Choroid plexus epithelial cell (primary cell): ENCODE measurements at places on chromosomes 4 and X.

DNA sequence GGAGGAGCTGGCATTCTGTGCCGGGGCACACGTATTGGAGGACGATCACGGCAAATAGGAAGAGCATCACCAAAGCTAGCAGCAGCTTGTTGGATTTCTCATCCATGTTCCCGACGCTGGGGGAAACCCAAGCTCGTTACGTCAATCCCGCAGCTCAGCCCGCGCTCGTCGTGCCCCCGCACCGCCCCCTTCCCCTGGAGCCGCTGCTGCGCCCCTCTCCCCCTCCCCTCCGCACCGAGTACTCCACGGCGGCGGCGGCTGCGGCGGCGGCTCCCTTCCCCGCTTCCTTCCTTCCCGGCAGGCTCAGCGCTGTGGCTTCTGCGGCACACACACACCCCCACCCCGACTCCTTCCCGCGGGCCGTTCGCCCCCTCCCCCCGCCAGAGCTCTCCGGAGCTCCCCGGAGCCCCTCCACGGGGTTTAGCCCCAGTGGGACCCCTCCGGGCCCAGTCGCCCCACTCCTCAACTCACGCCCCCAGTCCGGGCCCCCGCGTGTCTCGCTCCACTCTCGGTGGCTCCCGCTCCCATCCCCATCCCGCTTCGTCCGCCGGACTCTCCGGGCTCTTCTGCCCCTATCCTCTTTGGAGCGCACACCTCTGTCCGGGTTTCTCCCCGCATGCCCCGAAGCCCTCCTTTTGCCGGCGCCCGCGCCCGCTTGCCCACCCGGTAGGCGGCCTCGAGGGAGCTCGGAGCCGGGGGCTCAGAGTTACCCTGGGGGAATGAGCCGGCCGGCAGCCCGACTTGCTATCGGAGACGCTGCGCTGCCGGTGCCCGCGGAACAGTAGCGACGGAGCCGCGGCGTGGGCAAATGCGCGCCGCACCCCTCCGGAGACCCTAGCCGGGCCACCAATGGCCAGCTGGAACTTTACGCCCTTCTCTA is 978 bp downstream of the HS6ST2 start:
- DNase-seq, result no peak

DNA sequence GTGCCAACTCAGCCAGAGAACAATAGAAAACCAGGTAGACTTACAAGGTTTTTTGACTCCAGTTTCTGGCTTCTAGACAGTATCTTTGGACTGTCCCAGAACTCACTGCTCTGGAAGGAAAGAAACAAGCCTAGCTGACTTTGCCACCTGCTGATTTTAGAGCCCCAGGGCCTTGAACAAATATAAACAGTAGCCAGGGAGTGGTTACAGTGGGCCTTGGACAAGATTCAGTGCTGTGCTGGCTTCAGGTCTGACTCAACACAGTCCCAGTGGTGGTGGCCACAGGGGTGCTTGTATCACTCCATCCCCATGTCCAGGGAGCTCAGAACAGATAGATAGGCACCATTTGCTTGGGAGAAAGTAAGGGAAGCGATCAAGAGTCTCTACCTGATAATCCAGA is 694.1 kb upstream of the ADGRL3 start:
- no peak for DNase-seq

- peak; percentile 27 for DNase-seq
Measured at GRCh38 chrX:132071254-132071653, 48.2 kb downstream of the STK26 start.

GRCh38 chr4:1318488-1319213 is 28.4 kb upstream of the UVSSA start:
- DNase-seq, result no peak

GRCh38 chr4:158995965-158996364 is 106.9 kb upstream of the RAPGEF2 start:
- no peak for DNase-seq

DNA sequence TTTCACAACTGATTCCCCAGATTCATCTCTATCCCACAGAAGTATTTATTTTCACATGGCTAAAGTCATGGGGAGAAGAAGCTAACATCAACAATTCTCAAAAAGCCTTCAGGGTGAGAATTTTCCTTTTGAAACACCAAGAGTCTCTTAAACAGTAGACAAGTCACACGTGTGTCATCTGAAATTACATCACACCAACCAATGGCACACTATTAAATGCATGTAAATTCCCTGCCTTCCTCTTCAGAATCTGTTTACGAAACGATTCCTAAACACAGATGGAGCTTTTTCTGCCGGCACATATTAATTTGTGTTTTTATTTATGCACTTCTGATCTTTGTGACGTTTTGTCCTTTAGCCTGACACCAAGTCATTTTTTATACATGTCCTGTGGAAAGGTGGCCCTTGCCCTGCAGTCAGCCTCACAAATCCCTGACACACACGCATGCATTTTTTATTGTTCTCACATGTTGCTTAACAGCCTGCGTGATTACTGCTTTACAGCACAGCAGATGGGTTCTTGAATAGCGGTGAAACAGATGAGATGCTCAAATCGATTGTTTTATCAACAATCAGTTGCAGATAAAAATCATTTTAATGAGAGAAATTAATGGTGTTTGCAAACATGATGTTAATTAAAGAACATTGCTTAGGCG is 735.9 kb upstream of the TENM3 start:
- DNase-seq, result no peak

GRCh38 chr4:16136311-16136710 is 52.5 kb upstream of the PROM1 start:
- DNase-seq, result peak; percentile 19

DNA sequence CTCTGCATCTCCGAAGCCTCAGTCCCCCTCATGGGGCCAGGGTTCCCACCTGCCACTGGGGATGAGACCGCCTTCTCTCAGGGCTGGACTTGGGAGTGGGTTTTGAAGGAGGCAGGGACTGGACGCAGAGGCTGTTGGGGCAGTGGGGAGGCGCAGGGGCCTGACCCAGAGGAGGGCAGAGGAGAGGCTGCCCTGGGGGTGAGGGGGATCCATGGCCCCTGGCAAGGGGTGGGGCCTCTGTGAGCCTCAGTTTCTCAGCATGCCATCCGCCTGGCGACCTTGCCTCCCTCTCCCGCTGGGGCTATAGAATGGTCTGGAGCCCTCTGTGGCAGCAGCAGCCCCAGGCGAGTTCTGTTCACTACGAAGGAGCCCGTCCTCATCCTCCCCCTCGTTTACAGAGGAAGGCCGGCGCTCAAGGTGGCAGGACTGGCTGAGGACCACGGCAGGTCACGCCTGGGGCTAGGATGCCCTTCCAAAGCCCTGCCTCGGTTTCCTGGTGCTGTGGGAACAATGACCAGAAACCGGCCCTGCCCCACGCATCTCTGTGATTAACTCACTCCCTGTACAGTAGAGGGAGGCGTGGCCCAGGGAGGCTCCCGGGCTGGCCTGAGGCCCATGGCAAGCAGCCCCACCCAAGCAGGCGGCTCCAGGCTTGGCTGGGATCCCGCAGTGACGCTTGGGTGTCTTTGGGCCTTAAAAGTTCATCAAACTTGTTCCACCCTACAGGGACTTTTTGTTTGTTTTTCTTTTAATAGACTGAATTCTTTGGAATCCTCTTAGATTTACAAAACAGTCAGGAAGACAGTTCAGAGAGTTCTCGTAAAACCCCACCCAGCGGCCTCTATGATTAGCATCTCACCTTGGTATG is 16.0 kb upstream of the SH3TC1 start:
- peak; percentile 94 for DNase-seq

DNA sequence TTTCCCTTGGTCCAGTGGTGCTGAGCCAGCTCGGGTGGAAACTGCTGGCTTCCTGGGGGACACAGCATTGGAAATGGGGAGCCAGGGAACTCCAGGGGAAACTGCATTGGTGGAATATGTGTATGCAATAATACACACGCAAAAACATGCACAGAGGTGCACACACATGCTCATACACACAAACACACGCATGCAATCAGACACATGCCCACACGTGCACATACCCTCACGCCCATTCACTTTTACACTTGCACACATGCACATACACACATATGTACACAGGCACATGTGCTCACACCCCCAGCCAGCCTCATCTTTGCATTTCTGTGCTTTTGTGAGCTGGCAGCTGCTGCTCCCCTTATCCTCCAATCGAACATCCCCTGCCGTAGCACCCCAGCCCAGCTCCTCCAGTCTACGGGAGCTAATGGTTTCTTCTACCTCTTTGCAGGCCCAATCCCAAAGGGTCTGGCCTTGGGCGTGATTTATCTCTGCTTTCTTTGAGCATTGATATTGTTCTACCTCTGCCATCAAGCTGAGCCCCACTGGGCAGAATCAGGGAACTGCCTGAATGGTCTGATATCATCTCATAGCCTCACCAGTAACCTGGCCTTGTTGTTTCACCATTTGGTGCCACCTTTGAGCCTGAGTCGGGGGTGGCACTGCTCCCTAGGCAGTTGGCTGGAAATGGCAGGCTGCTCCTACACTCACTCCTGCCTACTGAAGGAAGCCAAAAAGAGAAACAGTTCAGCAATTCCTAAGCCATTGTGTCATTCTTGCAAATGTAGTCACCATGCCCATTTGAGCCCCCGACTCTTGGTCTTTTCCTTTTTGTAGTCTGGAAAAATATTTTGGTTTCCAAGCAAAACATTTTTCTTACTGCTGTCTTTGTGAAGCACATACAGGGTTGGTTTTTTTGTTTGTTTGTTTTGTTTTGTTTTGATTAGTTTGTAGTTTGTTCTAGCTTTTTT is 104.4 kb upstream of the MAMLD1 start:
- DNase-seq, result peak; percentile 9

GRCh38 chrX:119753639-119754257 is 4.6 kb upstream of the SOWAHD start:
- peak; percentile 61 for DNase-seq

DNA sequence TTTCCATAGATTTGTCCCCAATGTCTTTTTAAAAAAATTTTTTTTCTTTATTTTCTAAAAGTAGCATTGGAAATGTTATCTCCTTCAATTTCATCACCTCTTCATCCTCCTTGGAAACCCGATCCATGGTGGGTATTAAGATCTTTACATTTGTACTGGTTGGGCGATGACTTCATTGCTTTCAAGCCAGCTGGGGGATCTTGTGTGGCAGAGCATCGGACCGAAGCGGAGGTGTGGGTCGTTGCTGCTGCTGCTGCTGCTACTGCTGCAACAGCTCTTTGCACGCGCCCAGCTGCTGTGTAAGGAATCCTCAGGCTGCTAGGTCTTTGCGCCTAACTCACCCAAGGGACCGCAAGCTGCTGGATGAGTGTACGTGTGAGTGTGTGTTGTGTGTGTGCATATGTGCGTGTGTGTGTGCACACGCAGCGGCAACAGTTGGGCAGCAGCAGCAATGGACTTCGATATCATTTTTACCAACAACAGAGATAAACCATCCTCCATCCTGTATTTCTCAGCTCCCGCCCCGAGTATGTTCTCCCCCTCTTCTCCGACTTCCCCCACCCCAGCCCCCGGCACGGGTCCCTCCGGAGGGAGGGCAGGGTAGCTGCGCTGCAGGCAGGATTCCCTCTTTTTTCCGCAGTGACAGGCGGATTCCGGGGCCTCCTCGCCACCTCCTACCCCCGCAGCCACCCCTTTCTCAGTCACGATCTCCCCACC is 768 bp upstream of the CDKL5 start:
- DNase-seq, result peak; percentile 52

DNA sequence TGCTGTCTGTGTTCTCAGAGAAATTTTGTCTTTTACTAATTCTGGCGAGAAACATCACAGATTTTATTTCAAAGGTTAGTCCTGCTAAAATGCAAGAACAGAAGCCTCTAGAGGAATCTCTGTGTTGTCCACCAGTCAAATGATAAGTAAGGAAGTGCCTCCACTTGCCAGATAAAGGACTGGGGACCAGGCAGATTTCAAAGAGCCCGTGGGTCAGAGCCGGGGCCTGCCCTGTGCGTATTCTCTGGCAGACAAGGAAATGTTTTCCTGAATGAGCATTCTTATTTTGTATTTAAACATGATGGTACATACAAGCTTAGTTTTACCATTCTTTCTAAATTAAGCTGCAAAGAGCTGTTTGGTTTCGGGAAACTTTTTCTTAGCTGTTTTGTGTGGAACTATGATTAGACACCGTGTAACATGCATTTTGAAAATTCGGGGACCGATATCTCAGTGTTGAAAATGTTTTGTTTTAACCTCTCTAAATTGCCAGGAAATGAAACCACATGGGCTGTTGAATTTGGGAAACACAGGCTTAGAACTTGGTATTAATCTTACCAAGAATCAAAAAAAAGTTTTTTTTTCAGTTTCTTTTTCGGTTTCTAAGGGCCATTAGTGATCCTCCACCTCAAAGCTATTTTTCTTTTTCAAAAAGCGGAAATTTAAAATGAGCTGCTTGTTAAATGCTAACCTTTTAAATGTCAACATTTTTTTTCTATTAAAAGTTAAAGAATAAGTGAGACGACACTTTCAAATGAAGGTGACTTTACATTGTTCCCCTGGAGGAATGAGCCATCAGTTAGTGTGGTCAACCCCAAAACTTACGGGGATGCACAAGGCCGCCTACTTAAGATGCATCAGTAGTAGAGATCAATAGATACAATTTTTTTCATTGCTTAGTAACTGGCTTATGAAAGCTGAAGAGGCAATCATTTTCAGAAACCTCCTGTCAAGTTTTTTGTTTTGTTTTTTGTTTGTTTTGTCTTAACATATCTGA is 89.6 kb upstream of the MTM1 start:
- DNase-seq, result no peak
